ENCODE measurements at places on chromosomes 12 and 14.

DNA sequence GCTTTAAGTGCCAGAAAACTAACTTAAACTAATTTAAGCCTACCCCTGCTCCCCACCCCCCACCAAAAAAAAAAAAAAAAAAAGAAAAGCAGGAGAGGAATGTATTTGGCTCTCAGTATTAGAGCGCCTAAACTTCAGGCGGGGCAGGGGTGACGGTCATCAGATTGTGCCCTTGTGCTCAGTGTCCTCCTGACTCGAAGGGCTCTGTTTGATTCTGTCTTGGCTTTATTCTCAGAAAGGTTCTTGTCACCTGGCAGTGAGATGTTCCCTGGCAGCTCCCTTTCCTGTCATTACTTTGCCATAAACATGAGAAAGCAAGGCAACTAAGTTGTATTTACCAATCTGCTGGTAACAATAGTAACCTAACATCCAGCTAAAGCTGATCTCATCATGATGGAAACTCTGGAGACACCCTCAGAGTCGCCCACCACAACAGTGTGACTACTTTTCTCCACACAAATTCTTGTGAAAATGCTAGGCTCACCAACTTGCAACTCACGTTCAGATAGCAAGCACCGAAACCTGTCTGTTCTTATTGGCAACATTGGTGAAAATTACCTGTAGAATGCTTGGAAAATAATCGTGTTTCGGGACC lies 39.0 kb upstream of the WNK1 start:
- DNase-seq, result no peak

- no peak for DNase-seq
These were observed 75.5 kb downstream of the SYNE3 start for GRCh38 chr14:95440951-95441350.

DNA sequence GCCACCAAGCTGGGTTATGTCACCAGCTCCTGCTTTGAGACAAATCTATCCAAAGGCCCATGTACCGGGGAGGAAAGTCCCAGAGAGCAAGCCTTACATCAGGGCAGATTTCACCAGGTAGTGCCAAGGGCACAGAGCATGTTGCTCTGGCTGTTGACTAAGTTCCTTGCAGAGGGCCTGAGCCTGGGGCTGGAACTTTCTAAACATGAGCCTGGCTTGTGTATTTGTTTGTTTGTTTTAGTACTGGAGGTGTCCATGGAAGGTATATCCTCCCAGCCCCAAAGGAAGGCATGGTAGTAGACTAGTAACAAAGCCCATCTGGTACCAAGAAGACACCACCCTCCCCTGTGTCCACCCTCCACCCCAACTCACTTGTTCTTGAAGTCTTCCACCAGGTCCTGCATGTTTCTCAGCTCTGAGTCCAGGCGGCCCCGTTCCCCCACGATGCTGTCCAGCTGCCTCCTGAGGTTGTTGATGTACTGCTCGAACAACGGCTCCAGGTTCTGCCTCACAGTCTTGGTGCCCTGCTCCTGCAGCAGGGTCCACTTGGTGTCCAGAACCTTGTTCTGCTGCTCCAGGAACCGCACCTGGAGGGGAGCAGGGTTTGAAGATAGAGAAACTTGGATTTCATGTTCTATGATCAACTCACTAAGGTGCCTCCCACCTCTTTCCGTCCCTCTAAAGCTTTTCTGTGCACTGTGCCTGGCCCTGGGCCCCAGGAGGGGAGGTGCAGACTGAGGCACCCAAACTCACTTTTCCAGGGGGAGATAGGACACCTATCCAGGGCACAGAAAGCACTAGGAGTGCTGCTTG lies 1.4 kb downstream of the KRT5 start:
- no peak for DNase-seq

- DNase-seq, result no peak
These were observed 33.2 kb downstream of the HSPB8 start for GRCh38 chr12:119211884-119212283.

DNA sequence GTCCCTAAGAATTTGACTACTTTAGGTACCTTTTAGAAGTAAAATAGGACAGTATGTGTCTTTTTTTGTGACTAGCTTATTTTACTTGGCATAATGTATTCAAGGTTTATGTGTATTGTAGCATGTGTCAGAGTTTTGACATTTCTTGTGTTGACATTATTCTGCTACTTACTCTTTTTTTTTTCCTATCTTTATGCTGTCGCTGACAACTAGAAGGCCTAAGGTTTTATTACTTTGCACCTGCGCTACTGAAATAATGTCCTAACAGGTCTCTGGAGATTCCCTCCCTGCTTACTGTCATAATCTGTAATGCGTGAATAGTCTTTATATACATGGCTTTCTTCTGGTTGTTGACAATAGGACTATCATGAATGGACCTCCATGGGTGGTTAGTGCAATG lies 43.0 kb downstream of the PDE3A start:
- no peak for DNase-seq

- DNase-seq, result no peak
These were observed 73.7 kb downstream of the CEP128 start for GRCh38 chr14:80867798-80868197.
